ENCODE measurements at places on chromosomes 16 and 17. TPM values are rescaled to one million over a fixed set of nuclear protein-coding genes. Genes with fewer than 3 reads are reported as not detected.
A peak's percentile ranks its signal among the peaks of the same experiment; 100 is the strongest.

- no peak for DNase-seq
These were observed 8.5 kb downstream of the TUBG1 start for GRCh38 chr17:42617956-42618431.

DNA sequence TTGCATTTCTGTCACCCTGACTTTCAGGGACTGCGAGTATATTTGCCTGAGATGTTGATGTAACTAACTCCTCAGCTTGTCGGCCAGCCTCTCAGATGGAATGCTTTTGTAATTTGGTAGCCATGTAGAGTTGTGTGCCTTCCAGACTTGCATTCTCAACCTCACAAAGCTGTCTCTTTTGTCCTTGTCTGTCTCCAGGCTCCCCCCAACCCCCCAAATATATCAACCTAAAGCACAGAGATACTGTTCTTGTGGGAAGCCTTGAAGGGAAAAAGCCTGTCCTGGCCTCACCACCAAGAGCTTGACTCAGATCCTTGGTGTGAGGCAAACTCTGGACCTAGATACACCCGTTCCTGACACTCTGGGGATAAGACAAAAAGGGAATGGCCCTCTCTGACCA lies 18.4 kb downstream of the SAP30BP start:
- DNase-seq = no peak

DNA sequence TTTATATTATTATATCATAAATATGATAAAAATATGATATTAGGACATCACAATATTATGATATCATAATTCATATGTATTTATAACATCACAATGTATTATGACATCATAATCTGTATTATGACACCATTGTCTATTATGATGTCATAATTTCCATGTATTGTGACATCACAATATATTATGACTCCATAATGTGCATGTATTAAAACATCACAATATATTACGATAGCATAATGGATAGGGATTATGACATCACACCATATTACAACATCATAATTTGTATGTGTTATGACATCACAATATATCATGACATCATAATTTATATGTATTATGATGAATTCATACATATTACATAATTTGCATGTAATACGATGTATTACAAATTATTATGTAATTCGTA lies 1755.9 kb downstream of the TP53TG3F start:
- DNase-seq = no peak

DNA sequence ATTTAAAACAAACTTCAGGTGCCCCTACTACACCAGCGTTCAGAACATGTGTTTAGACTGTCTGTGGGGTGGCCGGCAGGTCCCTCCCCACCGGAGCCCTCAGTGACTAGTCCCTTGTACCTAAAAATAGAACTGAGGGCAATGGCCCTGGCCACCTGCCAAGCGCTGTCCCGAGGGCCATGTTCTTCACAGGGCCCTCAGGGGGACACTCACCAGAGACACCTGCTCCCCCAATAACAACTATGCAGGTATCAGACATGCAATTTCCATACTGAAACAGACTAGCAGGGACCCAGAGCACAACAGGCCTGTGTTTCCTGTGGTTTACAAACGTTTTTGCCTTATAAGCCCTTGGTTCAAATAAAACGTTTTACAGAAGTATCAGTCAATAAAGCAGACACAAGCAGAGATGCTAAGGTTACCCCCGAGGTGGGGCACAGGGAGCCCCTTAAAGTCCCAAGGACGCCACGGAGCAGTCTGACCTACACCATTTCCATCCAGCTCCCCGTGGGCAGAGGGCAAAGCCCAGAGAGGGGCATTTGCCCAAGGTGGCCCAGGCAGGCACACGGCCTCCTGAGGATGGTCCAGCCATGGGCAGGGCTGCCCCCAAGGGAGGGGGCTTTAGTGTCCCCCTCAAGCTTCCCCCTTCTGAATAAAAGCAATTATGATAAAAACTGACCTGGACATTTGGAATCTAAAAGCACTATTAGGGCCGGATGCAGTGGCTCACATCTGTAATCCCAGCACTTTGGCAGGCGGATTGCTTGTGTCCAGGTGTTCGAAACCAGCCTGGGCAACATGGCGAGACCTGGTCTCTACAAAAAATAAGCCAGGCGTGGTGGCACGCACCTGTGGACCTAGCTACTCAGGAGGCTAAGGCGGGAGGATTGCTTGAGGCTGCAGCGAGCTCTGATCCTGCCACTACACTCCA lies 896 bp upstream of the MYLK3 start:
- no peak for DNase-seq

GRCh38 chr17:17823433-17824118 lies 13.2 kb downstream of the SREBF1 start:
- DNase-seq = peak; percentile 90

- no peak for DNase-seq
These were observed 35.6 kb downstream of the YPEL2 start for GRCh38 chr17:59366773-59367656.

- DNase-seq = no peak
These were observed 80.5 kb downstream of the SMG6 start for GRCh38 chr17:2222901-2223616.

DNA sequence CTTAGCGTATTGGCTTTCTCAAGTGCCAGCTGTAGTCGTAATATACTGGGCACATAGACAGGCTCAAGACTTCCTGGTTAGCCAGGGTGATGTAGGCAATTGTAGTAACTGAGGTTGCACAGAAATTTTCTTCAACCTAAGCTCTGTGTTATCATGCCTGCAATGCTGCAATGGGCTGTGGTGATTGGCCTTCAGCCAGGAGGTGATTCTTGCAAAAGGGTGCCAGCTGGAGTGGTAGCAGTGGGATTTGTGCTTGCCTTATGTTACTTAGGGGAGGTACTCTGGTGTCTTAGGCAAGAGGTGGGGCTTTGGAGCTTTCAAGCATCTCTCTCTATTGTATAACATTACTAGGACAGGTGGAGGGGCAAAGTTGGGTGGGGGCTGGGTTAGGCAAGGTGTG lies 495.1 kb downstream of the CDH11 start:
- no peak for DNase-seq

DNA sequence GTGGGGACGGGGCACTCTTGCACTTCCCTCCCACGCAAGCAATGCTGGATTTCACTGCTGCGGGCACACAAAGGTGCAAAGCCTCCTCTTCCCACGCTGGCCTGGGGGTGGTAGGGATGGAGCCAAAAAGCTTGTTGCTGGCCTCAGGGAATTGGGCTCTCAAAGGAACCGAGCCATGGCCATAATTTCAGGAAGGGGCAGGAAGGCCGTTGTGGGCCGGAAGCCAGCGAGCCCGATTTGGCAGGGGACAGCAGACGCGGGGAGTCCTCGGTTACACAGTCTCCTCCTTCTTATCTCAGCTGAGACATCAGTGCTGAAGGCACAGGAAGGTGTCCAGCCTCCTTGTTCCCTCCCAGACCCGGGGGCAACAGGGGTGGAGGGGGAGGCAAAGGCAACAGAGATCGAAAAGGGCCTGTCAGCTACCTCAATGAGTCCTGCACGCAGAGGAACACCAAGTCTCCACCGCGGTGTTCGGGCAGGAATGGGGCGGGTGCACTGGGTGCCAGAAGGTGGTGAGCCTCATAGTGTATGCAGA lies 59.5 kb downstream of the SLFN11 start:
- no peak for DNase-seq

- no peak for DNase-seq
These were observed 91.0 kb downstream of the GSG1L start for GRCh38 chr16:27972500-27972899.

GRCh38 chr17:40122999-40123810 lies 1.4 kb downstream of the MSL1 start:
- DNase-seq = peak; percentile 79

GRCh38 chr16:77509051-77509450 lies 74.2 kb upstream of the ADAMTS18 start:
- DNase-seq = no peak

DNA sequence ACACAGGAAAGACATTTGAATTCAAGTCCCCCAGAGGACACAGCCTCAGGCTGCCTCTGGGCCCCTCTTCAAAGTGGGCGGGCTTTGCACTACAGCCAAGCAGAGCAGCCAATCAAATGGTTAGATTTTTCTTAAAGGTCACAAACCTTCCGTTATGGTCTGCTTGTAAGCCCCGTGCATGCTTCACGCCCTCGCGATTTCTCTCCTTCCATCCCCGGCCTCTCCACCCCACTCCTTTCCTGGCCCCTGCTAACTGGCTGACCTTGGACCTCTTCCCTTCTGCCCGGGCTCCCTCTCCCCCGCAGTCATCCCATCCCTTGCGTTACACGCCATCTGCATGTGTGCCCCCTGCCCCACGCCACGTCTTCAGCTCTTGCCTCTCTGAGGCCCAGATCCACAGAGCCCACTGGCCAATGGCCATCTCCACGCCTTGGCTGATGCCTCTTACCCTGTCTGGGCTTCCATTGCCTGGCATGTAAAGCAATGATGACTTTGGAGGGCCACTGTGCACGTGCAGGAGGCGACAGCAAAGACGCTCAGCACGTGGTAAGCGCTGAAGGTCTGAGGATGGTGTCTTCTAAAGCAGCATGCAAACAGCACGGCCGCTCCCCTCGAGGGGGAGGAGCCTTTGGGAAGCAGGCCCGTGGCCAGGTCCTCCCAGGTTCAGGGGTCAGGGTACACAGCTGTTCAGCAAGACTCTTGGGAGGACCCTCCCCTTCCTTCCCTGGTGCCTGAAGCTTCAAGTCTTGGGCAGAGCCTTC lies 86.8 kb downstream of the ZDHHC7 start:
- DNase-seq = no peak

DNA sequence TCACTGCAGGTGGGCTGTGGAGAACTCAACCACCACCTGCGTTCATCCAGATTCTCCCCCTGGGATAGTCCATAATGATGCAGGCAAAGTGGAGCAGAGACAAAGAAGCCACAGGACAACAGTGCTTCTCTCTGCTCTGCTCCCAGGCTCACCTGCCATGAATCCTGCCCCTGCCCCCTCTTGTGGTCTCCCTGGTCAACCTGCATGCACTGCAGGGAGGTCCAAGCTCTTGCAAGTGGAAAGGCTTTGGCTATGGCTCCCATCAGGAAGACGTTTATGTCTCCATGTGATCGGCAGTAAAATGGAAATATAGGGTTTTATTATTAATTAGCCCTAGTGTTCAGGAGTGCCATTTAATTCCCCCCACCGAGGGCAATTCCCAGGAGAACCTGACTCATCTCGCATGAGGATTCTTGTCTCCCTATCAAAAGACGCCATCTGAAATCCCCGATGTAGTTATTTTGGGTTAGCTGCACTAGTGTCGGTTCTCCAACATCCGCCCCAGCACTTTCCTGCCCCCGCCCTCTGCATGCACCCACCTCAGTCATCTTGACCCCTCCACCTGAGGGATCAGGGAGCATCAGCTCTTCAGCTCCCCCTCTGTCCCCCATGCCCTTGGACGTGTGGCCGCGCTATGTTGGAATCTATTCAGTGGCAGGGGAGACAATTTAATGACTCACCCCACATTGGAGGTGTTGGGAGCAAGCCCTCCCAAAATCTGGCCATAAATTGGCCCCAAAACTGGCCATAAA lies 91.8 kb downstream of the KCNJ12 start:
- peak; percentile 44 for DNase-seq

DNA sequence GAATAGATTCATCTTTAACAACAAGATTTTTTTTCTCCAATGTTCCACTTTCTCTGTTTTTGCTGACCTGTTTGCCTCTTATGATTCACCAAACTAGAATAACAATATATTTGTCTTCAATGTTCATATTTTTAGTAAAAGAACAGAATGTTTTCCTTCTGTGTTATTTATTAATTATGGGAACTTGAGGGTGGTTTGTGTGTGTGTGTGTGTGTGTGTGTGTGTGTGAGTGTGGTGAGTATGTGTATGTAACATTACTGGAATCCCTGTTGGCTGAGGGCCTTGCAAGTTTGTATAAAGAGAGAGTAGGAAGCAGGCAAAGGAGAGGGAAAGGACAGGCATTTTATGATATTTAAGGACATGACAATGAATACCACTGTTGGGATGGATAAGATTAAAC lies 13.8 kb downstream of the STXBP4 start:
- no peak for DNase-seq

DNA sequence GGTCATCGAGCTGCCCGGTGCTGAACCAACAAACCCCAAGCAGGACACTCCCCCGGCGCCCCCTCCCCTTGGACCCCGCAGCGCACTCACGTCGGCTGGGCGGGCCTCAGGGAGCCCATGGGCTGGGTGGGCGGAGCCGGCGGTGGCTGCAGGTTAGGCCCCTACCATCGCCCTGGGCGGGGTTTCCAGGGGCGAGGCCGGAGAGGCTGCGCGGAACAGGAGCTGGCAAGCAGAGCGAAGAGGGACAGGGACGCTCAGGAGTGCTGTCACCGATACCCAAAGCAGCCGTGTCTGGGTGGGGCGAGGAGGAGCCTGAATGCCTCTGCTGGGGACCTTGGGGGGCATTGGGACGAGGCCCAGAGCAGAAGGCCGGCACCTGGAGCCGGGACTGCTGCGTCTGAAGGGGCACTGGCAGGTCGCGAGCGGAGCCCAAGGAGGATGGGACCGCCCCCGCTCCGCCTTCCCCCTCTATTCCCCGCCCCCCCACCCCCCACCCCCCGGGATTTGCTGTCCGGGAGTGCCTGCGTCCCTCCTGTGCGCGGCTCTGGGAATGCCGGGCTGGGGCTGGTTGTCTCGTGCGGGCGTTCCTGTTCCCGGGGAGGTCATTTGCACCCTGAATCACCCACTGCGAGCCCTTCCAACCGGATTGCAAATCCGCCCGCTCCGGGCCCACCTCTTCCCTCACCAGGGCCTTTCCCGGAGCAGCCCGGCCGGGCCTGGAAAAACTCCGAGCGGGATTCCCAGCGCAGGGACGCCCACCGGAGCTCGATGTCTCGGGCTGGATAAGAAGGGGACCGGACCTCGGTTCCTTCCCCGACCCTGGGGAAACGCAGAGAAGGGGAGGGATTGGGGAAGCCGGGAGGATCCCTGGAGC lies 902 bp downstream of the ARHGAP27 start:
- peak; percentile 86 for DNase-seq

DNA sequence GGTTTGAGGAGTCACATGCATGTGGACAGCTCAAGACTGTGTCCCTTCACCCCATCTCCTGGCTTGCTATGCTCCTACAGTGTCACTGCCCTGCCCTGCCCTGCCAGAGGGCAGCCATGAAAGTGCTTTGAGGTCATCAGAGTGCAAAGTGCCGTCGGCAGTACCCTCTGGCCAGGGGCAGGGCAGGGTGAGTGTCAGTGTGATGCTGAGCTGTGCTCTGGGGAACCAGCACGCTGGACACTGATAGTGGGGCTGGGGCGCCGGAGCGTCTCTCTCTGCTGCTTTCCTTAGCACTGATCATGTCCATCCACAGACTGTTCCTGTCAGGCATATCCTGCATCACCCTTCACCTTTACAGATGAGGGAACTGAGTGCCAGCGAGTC lies 1.6 kb upstream of the SPATA32 start:
- DNase-seq = no peak

GRCh38 chr17:32486701-32487472 lies at the start of gene CDK5R1:
TSS of gene CDK5R1 (plus strand) at chr17:32486993. CDS start at chr17:32487621, 628 bp downstream.
- DNase-seq = no peak

ADGRG3 gene
- not detected for total RNA-seq

NOG gene
- total RNA-seq = 13.7 TPM

KRTAP3-1 gene
- total RNA-seq = 1.7 TPM

GP1BA gene
- not detected for total RNA-seq

SLFN14 gene
- total RNA-seq = not detected

RNF222 gene
- 1.1 TPM for total RNA-seq

SLC6A4 gene
- total RNA-seq = 34.7 TPM

CDYL2 gene
- 6.3 TPM for total RNA-seq

SSTR5 gene
- total RNA-seq = 1.8 TPM
